Endothelial cell of coronary artery (primary cell): ENCODE measurements at places on chromosomes 6 and 20. TPM values are rescaled to one million over a fixed set of nuclear protein-coding genes. Genes with fewer than 3 reads are reported as not detected.

CD83 gene
- total RNA-seq, result 0.19 and 0.63 TPM in 2 replicates

GPX5 gene
- total RNA-seq, result not detected in 2 replicates

NKX2-2 gene
- not detected in 2 replicates for total RNA-seq

LINC00237 gene
- not detected in 2 replicates for total RNA-seq

ELOVL2 gene
- total RNA-seq, result not detected in 2 replicates

KIAA0408 gene
- total RNA-seq, result not detected in 2 replicates

UBE2V1 gene
- 38.3 and 49.0 TPM in 2 replicates for total RNA-seq

BPI gene
- total RNA-seq, result not detected in 2 replicates

IP6K3 gene
- total RNA-seq, result not detected in 2 replicates

NFKBIL1 gene
- total RNA-seq, result 24.7 and 29.7 TPM in 2 replicates

SMIM8 gene
- total RNA-seq, result 4.1 TPM in 2 replicates

NOTCH4 gene
- 50.7 and 60.4 TPM in 2 replicates for total RNA-seq

SIRPB2 gene
- total RNA-seq, result 0.47 and 3.2 TPM in 2 replicates

DNMT3B gene
- total RNA-seq, result 2.1 and 2.6 TPM in 2 replicates

OR12D3 gene
- not detected in 2 replicates for total RNA-seq

TNNC2 gene
- total RNA-seq, result not detected in 2 replicates

CAP2 gene
- total RNA-seq, result 1.3 and 5.0 TPM in 2 replicates

NOX3 gene
- total RNA-seq, result not detected in 2 replicates

PI3 gene
- total RNA-seq, result not detected in 2 replicates

DEFB132 gene
- not detected in 2 replicates for total RNA-seq

PTK6 gene
- under 0.01 TPM in 2 replicates for total RNA-seq

TMEM217 gene
- total RNA-seq, result 7.8 and 8.6 TPM in 2 replicates

KCNQ2 gene
- total RNA-seq, result not detected in 2 replicates

SLX4IP gene
- total RNA-seq, result 2.8 and 4.2 TPM in 2 replicates

DLK2 gene
- 0.09 and 0.28 TPM in 2 replicates for total RNA-seq

UNC93A gene
- total RNA-seq, result not detected in 2 replicates

B3GAT2 gene
- under 0.01 TPM in 1 of 2 replicates, not detected in the other for total RNA-seq

TBC1D22B gene
- total RNA-seq, result 5.0 and 8.9 TPM in 2 replicates

LTB gene
- 2.1 and 2.3 TPM in 2 replicates for total RNA-seq

PLG gene
- not detected in 2 replicates for total RNA-seq

SIRPD gene
- 0.09 TPM in 1 of 2 replicates, not detected in the other for total RNA-seq

CFB gene
- total RNA-seq, result 0.90 and 4.7 TPM in 2 replicates

PGBD1 gene
- 5.9 and 7.1 TPM in 2 replicates for total RNA-seq

GFOD1 gene
- total RNA-seq, result 43.8 and 44.5 TPM in 2 replicates

SLPI gene
- total RNA-seq, result 0.19 TPM in 1 of 2 replicates, not detected in the other

HSF2 gene
- total RNA-seq, result 15.3 and 16.8 TPM in 2 replicates

HINT3 gene
- 10.2 and 17.1 TPM in 2 replicates for total RNA-seq

GINS1 gene
- total RNA-seq, result 5.4 and 13.6 TPM in 2 replicates

CPNE5 gene
- total RNA-seq, result 11.8 and 15.2 TPM in 2 replicates

HUS1B gene
- 1.3 and 1.6 TPM in 2 replicates for total RNA-seq

SGK2 gene
- total RNA-seq, result 0.09 TPM in 2 replicates

PCSK2 gene
- total RNA-seq, result not detected in 2 replicates

ID1 gene
- 223 and 245 TPM in 2 replicates for total RNA-seq

KCNB1 gene
- under 0.01 and 0.09 TPM in 2 replicates for total RNA-seq

LY6G6D gene
- total RNA-seq, result not detected in 2 replicates

SIRT5 gene
- 8.1 and 8.8 TPM in 2 replicates for total RNA-seq

SASH1 gene
- 79.2 and 128 TPM in 2 replicates for total RNA-seq
